ENCODE measurements at places on chromosomes 6 and 20.

DNA sequence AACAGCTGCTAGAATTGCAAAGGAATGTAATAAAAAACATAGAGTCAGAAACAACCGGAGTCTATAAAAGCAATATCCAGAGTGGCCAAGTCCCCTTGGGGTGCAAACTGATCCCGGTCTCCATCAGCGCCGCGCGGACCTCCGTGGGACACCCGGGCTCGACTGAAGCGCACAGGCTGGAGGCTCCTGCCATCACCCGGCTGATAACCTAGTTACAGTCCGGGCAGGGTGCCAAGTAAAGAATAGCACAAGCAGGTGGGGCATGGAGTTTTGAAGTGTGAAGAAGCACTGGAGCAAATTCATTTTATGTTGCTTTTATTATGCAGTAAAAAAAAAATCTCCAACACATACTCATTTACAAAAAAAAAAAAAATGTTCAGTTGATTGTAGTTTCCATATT lies 205.1 kb upstream of the GMDS start:
- H3K4me1 ChIP-seq, result no peaks in the 10 kb centered on the region
- H3K36me3 ChIP-seq, result no peaks in the 10 kb centered on the region
- peaks cover 13% of the 10 kb centered on the region for H3K27me3 ChIP-seq
- no peak for DNase-seq
- H3K4me3 ChIP-seq, result no peak overlapping the region

DNA sequence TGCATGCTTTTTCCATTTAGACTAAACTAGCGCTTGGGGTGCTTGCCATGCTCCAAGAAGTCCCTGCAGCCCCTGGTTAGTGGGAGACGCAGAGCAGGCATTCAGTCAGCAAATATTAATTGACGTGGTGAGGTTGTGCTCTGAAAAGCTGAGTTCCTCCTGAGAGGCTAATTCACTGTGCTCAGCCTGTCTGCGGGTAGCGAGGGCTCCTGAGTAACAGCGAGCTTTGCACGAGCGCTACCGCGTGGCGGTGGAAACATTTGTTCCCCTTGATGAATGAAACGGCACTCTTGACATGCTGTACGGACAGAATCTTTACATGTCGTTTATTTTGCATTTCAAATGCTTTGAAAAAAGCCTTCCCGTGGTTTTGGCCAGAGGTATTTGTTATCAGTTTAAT lies 170.6 kb upstream of the AGPAT4 start:
- H3K4me1 ChIP-seq, result peaks cover 3% of the 10 kb centered on the region
- peak; percentile 71 for DNase-seq
- no peaks in the 10 kb centered on the region for H3K36me3 ChIP-seq
- H3K27ac ChIP-seq, result peak overlapping the region; percentile 20
- H3K27me3 ChIP-seq, result no peaks in the 10 kb centered on the region

DNA sequence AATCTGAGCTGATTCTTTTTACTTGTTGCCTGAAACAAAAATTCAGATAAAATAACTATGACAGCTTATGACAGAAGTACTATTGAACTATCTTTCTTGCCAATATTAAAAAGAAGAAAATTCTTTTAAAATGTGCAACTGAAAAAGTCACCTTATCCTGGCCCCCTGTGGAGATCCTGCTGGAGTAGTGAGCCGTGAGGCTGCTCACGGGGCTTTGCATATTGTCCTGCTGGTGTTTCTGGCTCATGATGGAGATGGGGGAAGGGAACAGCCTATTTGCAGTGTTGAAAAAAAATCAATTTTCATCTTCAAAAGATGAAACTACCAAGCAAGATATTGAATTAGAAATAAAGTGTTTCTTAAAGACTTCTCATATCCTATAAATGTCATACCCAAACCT lies 216.0 kb downstream of the SAMD5 start:
- DNase-seq, result peak; percentile 65
- no peak overlapping the region for H3K4me3 ChIP-seq
- H3K4me1 ChIP-seq, result no peaks in the 10 kb centered on the region
- H3K36me3 ChIP-seq, result no peaks in the 10 kb centered on the region

GRCh38 chr20:12775041-12775440 lies 233.7 kb upstream of the SPTLC3 start:
- no peaks in the 10 kb centered on the region for H3K4me1 ChIP-seq
- DNase-seq, result no peak
- no peak overlapping the region for H3K4me3 ChIP-seq
- H3K27ac ChIP-seq, result no peak overlapping the region
- H3K27me3 ChIP-seq, result no peaks in the 10 kb centered on the region

DNA sequence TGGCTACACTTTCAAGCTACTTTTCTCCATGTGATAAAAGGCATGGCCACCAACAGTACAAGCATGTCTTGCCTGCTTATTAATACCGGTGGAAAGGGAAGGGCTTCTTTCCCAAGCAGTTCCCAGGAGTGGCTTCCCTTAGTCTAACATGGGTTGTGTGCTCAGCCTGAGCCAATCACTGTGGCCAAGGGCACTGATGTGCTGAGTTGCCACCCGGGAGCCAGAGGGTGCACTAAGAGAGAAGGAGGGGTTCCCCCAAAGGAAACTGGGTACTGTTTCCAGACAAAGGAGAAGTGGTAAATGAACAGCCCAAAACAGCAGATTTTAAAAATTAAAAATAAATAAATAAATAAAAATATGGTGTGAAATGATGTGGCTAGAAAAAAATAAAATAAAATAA lies 68.5 kb downstream of the BANF2 start:
- no peak for DNase-seq
- H3K4me1 ChIP-seq, result no peaks in the 10 kb centered on the region
- H3K27me3 ChIP-seq, result no peaks in the 10 kb centered on the region
- H3K4me3 ChIP-seq, result no peak overlapping the region

DNA sequence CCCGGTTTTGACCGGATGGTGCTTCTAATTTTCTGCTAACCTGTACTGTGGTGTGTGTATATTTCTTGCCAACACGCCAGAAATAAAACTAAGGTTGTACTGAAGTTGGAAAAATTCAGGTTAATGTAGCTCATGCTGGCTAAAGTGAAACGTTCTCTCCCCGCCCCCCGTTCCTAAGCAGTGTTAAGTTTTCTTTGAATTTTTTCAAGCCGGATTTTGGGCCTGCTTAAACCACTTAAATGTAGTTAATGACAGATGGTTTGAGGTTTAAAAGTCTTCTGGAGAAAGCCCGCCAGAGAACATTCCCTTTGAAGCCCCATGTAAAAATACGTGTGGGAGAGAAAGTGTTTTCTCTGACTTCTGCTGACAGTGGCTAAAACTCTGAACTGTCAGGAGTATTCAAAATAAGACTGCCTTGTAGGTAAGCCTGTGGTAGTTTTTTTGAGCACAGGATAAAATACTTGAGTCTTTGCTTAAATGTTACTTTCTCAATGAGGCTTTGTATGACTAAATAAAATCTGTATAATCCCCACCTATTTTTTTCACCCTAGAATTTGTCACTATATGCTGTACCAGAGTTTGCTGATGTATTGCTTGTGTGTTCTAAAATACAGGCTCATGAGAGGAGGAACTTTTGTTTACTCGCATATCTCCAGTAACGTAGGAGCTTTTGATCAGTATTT lies 101.3 kb downstream of the OR2B2 start:
- no peak for DNase-seq
- no peaks in the 10 kb centered on the region for H3K27me3 ChIP-seq
- peak overlapping the region; percentile 39 for H3K27ac ChIP-seq
- H3K4me3 ChIP-seq, result peak overlapping the region; percentile 95
- peaks cover 5% of the 10 kb centered on the region for H3K4me1 ChIP-seq

DNA sequence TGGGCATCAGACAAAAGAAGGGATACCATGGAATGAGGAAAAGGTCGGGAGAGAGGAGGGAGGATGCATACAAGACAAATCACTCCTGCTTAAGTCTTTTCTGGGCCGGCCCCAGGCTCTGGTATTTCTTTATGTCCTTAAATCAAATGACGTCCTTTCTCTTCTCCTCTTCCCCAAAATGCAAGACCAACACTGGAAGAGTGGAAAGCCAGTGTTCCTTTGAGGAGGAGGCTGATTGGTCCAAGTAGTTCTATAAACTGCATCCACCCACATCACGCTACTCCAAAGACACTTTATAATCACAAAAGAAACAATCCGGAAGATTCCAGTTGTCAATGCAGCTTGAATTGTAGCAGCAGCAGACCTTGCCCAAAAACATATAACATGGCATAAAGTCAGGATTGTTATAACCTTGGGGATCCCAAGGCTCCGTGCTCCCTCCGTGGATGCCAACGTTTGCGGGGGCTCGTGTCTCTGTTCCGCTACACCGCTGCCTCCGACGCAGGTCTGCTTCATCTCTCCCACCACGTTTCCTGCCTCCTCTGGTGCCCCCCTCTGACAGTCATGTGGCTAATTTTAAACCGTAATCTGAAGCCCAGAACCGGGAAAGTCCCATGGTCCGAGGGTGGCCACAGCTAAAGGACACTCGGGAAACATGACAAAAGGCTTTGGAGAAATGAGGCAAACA lies 47.1 kb downstream of the MCUR1 start:
- H3K36me3 ChIP-seq, result no peaks in the 10 kb centered on the region
- H3K27ac ChIP-seq, result no peak overlapping the region
- no peaks in the 10 kb centered on the region for H3K4me1 ChIP-seq
- peak; percentile 58 for DNase-seq
- no peaks in the 10 kb centered on the region for H3K27me3 ChIP-seq
- no peak overlapping the region for H3K4me3 ChIP-seq

DNA sequence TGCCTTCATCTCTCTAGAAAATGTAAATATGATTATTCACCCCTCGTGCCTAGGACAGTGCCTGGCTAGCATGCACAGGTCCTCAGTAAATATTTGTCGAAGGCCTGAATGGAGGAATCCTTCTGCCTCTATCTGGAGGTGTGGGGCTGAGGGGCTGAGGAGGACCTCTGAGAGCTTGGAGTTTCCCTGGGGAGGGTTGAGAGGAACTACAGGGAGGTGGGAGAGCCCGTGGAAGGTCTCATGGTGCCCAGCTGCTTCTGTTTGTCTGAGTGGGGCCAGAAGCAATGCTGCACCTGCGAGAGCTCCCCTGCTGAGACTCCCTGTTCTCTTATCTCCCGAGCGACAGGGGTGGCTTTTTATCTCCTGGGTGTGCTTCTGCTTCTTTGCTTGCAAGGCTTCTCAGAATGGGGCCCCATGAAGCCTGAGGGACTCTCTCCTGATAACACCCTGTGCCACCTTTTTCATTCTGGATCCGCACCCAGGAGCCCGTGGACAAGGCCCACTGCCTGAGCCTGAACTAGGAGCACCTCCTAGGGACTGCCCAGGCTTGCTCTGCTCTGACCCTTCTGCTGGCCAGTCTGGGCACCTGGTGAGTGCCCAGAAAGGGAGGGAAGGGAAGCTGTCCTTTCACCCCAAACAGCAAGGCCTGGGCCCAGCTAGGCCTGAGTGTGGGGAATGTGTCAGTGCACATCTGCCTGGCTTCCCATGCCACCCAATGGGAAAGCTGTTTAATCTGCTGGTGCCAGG lies 2.4 kb downstream of the SLC29A1 start:
- no peaks in the 10 kb centered on the region for H3K27me3 ChIP-seq
- no peak overlapping the region for H3K27ac ChIP-seq
- peaks cover 14% of the 10 kb centered on the region for H3K4me1 ChIP-seq
- peaks cover 1% of the 10 kb centered on the region for H3K36me3 ChIP-seq

DNA sequence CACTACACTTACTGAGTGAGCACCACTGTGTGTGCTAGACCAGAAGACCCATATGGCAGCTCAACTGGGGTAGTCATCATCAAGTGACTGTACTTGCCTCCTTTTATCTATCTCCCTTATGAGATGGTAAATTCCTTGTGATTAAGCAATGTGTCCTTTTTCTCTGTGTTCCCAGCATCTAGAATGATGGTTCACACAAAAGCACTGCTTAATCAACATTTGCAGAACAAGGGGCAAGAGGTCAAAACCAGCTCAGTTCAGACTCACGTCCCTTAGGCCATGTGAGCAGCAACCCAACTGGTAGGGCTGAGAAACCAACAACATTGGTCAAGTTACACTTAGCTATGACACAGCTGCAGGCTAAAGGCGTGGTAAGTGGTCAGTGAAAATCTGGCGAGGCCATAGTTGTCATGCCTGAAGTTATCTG lies 10.0 kb downstream of the TRAM2 start:
- no peak overlapping the region for H3K4me3 ChIP-seq
- no peak overlapping the region for H3K27ac ChIP-seq
- peaks cover 4% of the 10 kb centered on the region for H3K36me3 ChIP-seq
- no peak for DNase-seq
- H3K27me3 ChIP-seq, result no peaks in the 10 kb centered on the region
- H3K4me1 ChIP-seq, result peaks cover 19% of the 10 kb centered on the region

DNA sequence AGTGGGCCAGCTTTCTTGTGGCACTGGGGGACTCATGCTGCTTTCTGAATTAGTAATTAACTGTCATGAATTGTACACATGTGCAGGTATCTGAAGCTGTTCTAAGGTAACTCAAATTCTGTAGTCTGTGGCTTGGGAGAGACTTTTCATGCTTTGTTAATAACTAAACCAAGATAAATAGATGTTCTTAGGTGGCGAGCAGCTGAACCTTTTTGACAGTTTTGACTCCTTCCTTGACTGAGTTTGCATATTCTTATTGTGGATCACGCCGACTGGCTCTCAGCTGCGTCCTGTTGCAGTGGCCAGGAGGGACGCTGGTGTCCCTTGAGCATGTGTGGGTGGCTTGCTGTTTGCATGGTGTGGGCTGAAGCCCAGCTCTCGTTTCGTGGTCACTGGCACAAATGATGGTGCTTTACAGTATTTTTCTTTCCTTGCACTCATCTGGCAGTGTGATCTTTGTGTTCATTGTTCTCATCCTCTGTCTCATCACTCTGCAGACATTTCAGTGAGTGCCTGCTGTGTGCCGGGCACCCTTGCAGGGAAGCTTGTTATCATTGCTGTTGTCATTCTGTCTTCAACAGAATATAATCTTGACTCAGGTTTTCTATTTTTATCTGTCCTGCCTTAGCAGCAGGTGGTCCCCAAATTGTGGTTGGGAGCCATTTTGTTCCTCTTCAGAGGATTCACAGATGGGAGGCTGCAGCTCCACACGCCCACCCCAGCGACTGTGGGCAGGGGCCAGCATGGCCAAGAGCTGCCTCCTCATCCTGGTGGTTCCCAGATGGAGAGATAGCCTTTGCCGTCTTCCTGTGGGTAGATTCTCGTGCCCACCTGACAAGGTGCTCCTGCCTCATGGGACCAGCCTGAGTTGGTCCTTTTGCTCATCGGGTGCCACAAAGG lies 39.6 kb downstream of the DUSP22 start:
- H3K4me3 ChIP-seq, result no peak overlapping the region
- peaks cover 1% of the 10 kb centered on the region for H3K36me3 ChIP-seq
- no peaks in the 10 kb centered on the region for H3K4me1 ChIP-seq
- H3K27ac ChIP-seq, result no peak overlapping the region
- DNase-seq, result no peak

- no peaks in the 10 kb centered on the region for H3K36me3 ChIP-seq
- H3K27me3 ChIP-seq, result no peaks in the 10 kb centered on the region
- no peak overlapping the region for H3K4me3 ChIP-seq
- no peak overlapping the region for H3K27ac ChIP-seq
- no peaks in the 10 kb centered on the region for H3K4me1 ChIP-seq
These were observed 85.2 kb upstream of the ANKEF1 start for GRCh38 chr20:9949563-9949962.

GRCh38 chr20:4366076-4366475 lies 350.7 kb upstream of the RNF24 start:
- no peak overlapping the region for H3K27ac ChIP-seq
- H3K4me1 ChIP-seq, result no peaks in the 10 kb centered on the region
- no peaks in the 10 kb centered on the region for H3K27me3 ChIP-seq
- no peak overlapping the region for H3K4me3 ChIP-seq
- no peak for DNase-seq

- H3K4me1 ChIP-seq, result no peaks in the 10 kb centered on the region
- H3K4me3 ChIP-seq, result no peak overlapping the region
- H3K36me3 ChIP-seq, result no peaks in the 10 kb centered on the region
- H3K27ac ChIP-seq, result no peak overlapping the region
These were observed 204.2 kb upstream of the ASCC3 start for GRCh38 chr6:101085327-101085726.

GRCh38 chr20:13749811-13750210 lies 34.9 kb downstream of the ESF1 start:
- H3K36me3 ChIP-seq, result peaks cover 30% of the 10 kb centered on the region
- no peak overlapping the region for H3K4me3 ChIP-seq
- no peak overlapping the region for H3K27ac ChIP-seq
- H3K27me3 ChIP-seq, result no peaks in the 10 kb centered on the region
- H3K4me1 ChIP-seq, result no peaks in the 10 kb centered on the region
